Hair follicular keratinocyte (primary cell): ENCODE measurements at places on chromosomes 2 and 18. TPM values are rescaled to one million over a fixed set of nuclear protein-coding genes. Genes with fewer than 3 reads are reported as not detected.

PSMA8 gene
- total RNA-seq = not detected in 2 replicates

CCBE1 gene
- 9.2 and 9.8 TPM in 2 replicates for total RNA-seq

MRO gene
- not detected in 2 replicates for total RNA-seq

CAPN13 gene
- total RNA-seq = not detected in 2 replicates

KRTCAP3 gene
- 29.4 and 52.9 TPM in 2 replicates for total RNA-seq

ZC3H8 gene
- total RNA-seq = 7.6 and 8.3 TPM in 2 replicates

RNF25 gene
- 25.2 and 32.5 TPM in 2 replicates for total RNA-seq

SIX3 gene
- not detected in 2 replicates for total RNA-seq

ABCB11 gene
- not detected in 2 replicates for total RNA-seq

SPHKAP gene
- not detected in 2 replicates for total RNA-seq

CCDC150 gene
- 1.4 and 1.7 TPM in 2 replicates for total RNA-seq

CDH2 gene
- total RNA-seq = 0.08 TPM in 1 of 2 replicates, not detected in the other

HYCC2 gene
- total RNA-seq = 2.6 and 3.6 TPM in 2 replicates

NR4A2 gene
- 0.11 and 0.31 TPM in 2 replicates for total RNA-seq

ALK gene
- total RNA-seq = under 0.01 TPM in 1 of 2 replicates, not detected in the other

TXNL4A gene
- total RNA-seq = 47.9 and 93.3 TPM in 2 replicates

GPBAR1 gene
- not detected in 2 replicates for total RNA-seq

SLC19A3 gene
- total RNA-seq = 0.08 and 6.6 TPM in 2 replicates

C2orf80 gene
- not detected in 2 replicates for total RNA-seq

TSPYL6 gene
- total RNA-seq = not detected in 2 replicates

NAT8 gene
- not detected in 2 replicates for total RNA-seq

BCL11A gene
- total RNA-seq = 4.6 and 5.2 TPM in 2 replicates

SOWAHC gene
- 51.4 and 61.0 TPM in 2 replicates for total RNA-seq

COLEC11 gene
- 0.31 TPM in 1 of 2 replicates, not detected in the other for total RNA-seq

IRS1 gene
- 20.7 and 22.4 TPM in 2 replicates for total RNA-seq

TWIST2 gene
- total RNA-seq = 13.0 and 23.1 TPM in 2 replicates

HIBCH gene
- 15.1 and 15.5 TPM in 2 replicates for total RNA-seq

NEU2 gene
- not detected in 2 replicates for total RNA-seq

CD28 gene
- total RNA-seq = not detected in 2 replicates

TACR1 gene
- not detected in 2 replicates for total RNA-seq

G6PC2 gene
- not detected in 2 replicates for total RNA-seq

GATA6 gene
- 0.08 and 1.0 TPM in 2 replicates for total RNA-seq

PARD6G gene
- total RNA-seq = 29.0 and 32.2 TPM in 2 replicates

INHBB gene
- not detected in 2 replicates for total RNA-seq

CYBRD1 gene
- 12.3 and 22.3 TPM in 2 replicates for total RNA-seq
